Urothelium cell line (cell line): ENCODE measurements at places on chromosomes 5 and 9.

- DNase-seq = peak; percentile 24
Observed at GRCh38 chr5:172561151-172561550, 79.9 kb upstream of the NEURL1B start.

DNA sequence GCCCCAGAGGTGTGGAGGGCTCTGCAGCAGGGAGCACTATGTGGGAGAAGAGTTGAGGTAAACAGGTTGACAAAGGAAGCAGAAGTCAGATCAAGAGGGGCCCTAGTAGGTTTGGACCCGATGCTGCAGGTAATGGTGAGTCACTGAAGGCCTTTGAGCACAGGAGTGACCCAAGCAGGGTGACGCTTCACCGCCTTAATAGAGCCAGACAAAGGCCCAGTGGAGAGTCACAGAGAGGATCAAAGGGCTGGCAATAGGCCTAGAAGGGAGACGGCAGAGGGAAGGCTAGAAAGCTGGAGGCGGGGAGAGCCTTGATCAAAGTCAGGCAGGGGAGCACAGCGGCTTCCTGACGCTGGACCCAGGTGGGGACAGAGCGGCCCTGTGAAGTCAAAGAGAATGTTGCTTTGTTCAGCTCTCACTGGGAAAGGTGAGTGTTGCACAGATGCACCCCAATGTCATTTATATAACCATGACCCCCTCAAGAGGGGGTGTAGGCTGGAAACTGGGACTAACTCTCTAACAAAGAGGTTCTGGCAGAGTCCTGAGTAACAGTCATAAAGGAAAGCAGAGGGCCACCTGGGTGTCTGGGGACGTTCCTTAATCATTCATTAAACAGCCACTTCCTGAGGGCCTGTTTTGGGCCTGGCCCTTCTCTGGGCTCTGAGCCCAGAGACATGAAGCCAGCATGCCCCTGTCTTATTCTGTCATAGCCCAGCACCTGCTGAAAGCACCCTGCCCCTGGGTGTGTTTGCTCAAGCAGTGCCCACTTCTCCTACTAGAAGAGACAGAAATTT, 9.8 kb upstream of the CPLX2 start:
- DNase-seq = no peak

- no peak for DNase-seq
Observed at GRCh38 chr5:127011153-127011552, 19.2 kb downstream of the MARCHF3 start.

DNA sequence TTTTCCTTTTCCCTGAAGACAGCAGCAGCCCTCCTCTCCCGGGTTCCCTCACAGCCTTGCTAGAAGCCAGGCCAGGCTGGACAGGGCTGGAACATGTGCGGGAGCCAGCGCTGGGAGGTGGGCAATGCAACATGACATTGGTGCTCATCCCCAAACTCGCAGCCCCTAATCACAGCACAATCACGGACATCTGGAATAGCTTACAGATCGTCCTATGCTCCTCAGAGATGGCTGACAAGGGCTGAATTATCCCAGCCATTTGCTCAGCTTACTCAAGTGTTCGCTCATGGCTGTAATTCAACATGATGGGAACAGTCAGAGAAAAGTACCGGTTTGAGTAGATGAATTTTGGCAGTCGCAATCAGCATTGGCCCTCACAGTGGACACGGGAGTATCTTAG, 49.8 kb downstream of the FSTL4 start:
- no peak for DNase-seq

GRCh38 chr5:69152731-69153130, 14.2 kb upstream of the CCNB1 start:
- no peak for DNase-seq

DNA sequence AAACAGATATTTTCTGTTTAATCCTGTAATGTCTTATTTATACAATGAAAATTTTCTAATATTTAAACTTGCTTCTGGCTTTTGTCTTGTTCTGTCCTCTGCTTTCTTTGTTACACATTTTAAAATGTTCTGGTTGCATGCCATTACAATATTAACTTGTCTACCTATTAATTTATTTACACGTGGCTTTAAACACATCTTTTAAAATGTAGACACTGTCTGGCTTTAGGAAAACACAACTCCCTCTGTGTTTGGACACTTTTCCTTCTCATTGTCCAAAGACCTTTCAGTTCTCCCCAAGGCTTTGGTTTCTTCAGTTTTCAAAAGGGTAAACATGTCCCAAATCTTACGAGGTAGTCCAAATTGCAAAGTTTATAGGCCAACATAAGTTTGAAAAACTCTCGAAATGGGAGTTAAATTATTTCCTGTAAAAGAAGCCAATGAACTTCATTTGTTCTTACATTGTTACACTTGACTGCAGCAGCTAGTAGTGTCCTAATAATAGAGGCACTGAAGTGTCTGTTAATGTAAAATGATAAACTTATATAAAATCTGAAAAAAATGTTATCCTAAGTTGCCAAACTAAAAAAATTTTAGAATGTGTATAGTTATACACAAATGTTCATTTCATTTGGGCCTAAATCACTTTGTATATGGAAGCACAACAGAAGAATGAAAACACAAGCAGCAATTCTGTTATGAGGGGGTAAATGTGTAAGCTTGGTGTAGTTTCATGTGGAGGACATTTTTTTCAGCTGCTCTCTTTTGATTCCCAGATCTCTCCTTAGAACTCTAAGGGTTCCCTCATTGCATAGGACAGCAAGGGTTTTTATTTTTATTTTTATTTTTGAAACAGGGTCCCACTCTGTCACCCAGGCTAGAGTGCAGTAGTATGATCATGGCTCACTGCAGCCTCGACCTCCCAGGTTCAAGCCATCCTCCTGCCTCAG, 53.8 kb downstream of the ALDH1A1 start:
- DNase-seq = no peak

DNA sequence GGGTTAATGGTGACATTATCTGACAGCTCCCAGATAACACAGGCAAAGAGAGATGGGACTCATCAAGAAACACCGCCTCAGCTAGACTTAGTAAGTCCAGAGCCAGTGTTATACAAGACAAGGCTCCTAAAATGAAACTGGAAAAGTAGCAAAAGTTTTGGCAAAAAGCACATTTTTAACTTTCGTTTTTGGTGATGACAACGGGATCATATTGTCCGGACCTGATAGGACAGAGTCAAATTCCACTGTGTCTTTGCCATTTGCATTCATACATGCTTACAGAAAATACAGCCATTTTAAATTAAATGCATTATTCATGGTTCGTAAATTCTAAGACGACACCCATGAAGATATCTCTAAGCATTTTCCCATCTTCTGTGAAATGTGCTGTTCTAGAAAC, 152.1 kb downstream of the CRB2 start:
- DNase-seq = no peak

DNA sequence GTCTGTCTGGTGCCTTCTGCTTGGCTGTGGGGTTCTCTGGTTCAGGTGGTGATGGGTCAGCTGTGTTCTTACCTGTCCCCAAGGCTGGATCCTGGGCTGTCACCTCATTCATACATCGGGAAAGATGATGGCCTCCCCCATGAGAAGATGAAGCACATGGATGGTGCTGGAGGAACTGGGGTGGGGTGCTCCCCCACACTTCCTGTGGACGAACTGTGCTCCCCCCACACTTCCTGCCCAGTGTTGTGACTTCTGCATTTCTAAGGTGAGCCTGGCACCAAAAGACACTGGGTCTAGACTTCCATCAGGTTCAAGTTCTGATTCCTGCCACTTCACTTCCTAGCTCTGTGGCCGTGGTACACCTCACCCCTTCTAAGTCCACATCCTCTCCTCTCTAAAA, 4.3 kb upstream of the SURF6 start:
- DNase-seq = no peak

- DNase-seq = no peak
Observed at GRCh38 chr5:4544049-4544670, 596.0 kb upstream of the ADAMTS16 start.

- DNase-seq = no peak
Observed at GRCh38 chr9:82601293-82601771, 461.6 kb downstream of the RASEF start.

DNA sequence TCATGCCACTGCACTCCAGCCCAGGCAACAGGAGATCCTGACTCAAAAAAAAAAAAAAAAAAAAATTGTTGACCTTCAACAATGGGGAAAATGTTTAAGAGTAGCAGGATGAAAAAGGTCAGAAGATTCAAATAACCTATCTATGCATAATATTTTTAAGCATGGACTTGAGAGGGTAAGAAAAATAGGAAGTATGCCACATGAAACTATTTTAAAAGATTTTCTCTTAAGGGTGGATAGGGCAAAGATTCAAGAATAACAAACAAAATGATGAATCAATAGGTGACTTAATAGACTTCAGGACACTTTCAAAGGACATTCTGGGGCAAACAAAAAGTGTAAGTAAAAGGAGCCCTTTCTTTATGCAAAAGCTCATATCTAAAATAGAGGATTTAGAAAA, 3.2 kb downstream of the TEX48 start:
- DNase-seq = no peak

GRCh38 chr9:128503870-128504269, 649 bp upstream of the GLE1 start:
- DNase-seq = no peak

GRCh38 chr9:113597390-113598241, 134.1 kb downstream of the RGS3 start:
- no peak for DNase-seq

DNA sequence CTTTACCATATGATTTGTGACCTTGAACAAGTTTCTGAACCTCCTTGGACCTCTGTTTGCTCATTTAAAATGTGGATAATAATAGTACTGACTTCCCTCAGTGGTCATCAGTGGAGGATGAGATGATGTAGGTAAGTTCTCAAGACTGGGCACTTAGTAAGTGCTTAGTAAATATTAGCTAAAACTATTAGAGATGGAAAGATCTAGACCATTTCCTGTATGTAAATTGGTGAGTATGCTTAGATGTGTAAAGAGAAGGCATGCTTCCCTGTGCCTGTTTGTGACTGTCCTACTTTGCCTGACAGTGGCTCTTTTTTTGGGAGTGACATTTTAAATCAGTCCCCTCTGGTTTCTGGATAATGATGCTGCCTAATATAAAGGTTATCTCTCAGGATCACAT, 288.1 kb downstream of the GABRB2 start:
- no peak for DNase-seq

DNA sequence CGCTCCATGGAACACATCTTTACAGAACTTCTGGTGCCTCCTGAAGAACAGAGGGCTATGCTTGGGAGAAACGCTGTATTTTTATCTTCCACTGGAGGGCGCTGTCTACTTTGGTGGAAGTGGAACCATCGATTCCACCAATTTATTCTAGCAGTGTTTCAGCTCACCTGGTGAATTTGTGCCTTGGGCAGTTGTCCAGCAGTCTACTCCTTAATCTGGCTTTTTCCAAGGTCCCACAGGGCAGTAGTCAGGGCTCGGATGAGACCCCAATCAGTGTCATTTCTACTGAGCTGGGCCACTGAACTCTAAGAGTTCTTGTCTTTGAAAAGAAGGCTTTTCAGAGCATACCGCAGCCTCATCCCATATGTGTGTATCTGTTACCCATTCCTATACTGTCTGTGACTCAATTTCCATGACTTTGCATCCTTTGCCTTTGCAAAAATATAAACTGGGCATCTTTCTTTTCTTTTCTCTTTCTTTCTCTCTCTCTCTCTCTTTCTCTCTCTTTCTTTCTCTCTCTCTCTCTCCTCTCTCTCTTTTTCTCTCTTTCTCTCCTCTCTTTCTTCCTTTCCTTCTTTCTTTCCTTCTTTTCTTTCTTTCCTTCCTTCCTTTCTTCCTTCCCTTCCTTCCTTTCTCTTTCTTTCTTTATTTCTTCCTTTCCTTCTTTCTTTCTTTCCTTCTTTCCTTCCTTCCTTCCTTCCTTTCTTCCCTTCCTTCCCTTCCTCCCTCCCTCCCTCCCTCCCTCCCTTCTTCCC, 138.4 kb upstream of the ZNF618 start:
- DNase-seq = peak; percentile 54

DNA sequence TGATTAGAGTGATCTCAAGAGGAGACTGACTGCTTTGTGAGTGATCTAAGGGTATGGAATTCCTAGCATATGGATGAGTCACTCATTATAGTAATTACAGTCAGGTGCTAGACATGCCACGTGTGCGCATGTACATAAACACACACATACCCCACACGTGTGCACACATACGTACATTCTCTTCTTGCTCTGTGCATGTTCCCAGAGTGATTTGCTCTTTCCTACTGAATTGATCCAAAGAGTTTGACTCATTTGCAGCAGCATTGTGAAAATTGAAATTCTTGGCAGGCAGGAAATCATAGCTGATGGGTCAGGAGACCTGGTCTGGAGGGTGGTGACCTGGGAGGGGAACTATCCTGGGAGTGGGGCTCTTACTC, 63.8 kb downstream of the ANGPTL2 start:
- DNase-seq = no peak

GRCh38 chr9:34551751-34552605, 29.2 kb upstream of the ENHO start:
- DNase-seq = no peak

- DNase-seq = no peak
Observed at GRCh38 chr5:41878173-41878572, 7.9 kb upstream of the OXCT1 start.

DNA sequence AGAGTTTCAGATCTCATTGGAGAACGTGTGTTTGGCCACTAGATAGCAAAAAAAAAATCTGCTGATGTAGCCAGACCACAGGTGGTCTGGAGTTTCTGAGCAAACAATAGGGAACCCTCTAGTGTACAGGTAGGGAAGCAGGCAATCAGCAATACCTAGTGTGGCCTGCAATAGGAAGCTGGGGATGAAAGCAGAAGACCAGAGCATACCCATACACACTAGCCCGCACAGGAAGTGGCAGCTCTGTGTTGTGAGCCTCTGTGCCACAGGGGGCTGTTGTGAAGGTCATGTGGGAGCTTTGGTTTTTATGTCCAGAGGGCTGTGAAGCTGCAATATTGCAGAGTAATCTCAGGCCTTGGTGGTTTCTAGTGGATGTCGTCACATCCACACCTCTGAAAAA, 81.2 kb downstream of the MTAP start:
- no peak for DNase-seq

DNA sequence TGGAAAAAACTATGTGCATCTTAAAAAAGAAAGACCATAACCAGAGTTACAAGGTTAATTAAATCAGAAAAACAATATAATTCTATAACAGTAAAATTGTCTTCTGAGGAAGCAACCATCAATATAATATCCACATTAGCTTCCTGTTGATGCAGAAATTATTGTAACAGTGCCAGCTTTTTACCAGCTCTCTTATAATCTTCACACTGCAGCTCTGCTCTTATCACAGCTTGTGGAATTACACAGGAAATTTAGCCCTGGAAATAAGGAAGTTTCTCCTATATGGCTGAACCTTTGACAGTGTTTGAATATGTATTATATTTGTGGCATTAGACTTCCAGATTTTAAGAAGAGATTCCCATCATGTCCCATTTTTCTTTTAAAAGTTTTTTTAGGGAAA, 49.1 kb upstream of the TEK start:
- DNase-seq = no peak
